ENCODE measurements at places on chromosomes 12 and 14. TPM values are rescaled to one million over a fixed set of nuclear protein-coding genes. Genes with fewer than 3 reads are reported as not detected.

The SLC6A15 gene
- total RNA-seq: not detected

The KRT6A gene
- total RNA-seq: not detected

The SLC38A4 gene
- total RNA-seq: not detected

DNA sequence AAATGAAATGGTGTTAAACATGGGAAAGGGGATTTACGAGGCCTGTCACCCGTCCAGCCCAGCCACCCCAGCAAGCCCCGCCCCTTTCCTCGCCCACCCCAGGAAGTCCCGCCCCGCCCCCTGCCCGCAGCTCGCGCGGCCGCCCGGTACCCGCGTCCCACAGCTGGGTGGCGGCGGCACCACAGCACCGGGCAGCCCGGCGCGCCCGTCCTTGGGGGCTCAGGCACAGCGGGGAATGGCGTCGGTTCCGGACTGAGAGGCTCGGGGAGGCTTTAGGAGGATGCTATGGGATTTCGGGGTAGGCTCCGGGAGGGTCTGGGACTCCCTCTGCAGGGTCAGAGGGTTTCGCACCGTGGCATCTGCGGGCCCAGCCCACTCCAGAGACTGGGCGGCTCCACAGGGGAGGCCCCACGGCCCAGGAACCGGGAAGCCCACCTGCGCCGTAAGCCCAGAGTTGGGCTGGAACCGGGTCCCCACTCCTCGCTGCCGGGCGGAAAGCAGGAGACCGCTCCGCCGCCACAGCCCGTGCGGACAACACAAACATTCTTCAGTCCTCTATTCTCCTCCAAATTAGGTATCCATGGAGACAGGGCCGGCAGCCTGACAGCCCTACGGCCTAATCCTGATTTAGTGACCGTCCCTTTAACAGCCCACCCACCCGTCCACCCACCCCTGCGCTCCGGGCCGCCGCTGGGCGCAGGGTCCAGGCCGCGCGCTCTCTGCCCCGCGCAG lies 1.4 kb downstream of the FIGNL2 start:
- peak; percentile 51 for DNase-seq

DNA sequence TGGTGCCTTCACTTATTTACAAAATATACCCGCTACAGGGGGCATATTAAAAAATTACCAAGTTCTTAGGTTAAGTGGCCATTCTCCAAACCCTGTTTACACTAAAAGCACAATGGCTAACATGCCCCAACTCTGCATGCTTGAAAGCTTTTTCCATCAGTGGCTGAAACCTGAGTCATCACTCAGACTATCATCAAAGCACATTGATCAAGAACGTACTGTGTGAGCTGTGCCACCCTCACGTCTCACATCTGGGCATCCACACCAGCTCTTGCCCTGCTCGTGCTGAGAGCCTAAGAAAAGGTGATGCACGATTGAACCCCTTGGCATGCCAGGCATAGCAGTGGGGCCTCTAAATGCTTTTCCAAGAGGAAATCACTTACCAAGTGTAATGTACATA lies 13.2 kb downstream of the AQP6 start:
- DNase-seq: no peak
